ENCODE measurements at places on chromosomes 3 and 15.

GRCh38 chr3:114194750-114195149 is 15.9 kb upstream of the DRD3 start:
- DNase-seq = no peak

- DNase-seq = no peak
Observed at GRCh38 chr3:193560870-193561269, 6.2 kb upstream of the ATP13A4 start.

DNA sequence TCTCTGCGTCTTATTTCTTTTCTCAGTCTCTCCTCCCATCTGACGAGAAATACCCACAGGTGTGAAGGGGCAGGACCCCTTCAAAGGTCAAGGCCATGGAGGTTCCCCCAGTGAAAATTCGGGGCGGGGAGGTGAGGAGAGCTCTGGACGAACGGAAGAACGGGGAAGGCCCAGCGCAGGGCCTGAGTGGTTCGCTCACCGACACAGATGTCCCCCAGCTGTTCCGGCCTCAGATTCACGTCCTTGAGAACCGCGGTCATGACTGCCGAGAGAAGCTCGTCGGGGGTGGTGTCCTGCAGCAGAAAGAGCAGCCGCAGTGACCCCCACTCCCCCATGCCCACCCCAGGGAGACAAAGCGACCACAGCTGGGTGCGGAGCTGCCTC is 542 bp downstream of the ACAA1 start:
- no peak for DNase-seq

DNA sequence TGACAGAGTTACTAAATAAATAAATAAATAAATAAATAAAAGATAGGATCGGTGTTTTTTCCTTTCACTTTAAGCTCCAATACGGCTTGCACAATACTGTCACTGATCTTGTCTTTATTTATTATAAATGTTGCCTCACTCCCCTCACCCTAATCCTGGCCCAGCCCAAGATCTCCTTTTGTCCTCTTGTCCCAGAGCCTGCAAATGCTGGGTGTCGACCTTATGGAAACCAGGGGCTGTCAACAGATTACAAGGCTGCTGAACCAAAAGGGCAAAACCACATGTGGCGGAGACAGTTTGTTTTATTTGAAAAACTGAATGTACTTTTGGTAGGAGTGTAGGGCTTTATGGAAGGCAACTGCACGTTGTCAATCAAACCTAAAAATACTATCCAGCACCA is 75.9 kb downstream of the RFTN1 start:
- DNase-seq = no peak

GRCh38 chr15:91625506-91625905 is 228.0 kb upstream of the SLCO3A1 start:
- DNase-seq = no peak

DNA sequence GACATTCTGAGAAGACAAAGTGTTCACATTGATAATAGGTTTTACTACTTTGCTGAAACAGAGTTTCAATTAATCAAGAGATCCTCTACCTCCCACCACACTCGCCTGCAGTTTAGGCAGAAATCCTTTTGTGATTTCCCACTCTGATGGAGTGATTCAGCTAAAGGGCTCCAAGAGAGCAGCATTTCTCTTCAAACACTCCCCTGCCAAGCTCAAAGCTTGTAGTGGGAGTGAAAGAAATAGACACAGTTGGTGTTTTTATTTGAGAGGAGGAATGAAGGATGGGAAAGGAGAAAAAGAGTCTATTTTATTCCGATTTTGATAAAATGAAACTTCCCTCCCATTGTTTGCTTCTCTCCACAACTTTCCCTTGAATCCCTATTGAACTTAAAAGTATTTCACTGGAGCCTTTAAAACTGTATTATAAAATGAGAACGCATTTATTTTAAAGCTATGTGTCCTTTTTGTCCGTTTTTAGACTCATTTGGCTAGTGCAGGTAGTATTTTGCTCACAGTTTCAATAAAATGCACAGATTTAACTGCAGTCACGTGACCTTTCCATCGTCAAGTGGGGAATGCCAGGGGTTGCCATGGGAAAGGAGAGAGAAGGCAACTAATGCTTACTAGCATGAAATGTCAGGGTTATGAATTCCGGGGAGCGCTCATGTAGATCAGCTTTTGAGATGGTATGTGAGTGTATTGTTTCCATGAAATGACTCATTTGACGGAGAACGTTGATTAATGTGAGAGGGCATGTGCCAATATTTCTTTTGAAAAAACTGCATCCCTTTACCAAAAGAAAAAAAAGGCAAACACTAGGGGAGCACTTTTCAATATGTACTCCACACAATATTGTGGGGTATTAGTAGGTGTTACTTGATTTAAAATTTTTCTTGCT is 7.7 kb upstream of the OSBPL11 start:
- DNase-seq = no peak

DNA sequence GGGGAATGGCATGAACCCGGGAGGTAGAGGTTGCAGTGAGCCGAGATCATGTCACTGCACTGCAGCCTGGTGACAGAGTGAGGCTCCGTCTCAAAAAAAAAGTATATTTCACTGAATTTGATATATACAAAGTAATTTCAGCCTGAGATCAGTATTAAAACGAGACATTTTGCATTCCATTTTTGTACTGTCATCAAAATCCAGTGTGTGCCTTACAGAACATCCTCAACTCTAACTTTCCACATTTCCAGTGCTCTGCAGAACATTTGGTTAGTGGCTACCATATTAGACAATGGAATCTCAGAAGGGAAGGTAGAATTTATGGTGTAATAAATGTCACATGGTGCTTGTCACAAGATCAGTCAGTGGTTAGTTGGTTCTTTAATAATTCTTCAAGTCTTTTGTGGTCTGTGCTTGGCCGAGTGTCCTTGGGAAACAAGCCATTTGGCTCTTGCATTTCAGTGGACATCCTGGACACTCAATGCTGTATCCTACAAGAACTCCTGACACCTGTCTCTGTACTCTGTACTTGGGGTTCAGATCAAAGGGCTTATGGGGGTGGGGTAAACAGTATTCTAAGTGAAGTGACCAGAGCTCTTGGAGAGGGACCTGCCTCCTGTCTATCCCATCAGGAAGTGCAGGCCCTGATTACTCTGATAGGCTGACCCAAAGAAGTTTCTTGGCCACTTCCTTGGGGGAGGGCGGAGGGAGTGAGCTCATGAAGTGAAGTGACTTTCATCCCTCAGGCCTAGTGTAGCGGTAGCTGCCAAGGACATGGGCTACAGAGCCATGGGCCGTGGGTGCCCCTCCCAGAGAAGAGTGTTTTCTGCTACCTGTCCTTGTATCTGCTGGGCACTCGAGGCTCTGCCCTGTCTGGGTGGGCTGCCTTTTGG is 3.7 kb downstream of the ACVR2B start:
- no peak for DNase-seq

DNA sequence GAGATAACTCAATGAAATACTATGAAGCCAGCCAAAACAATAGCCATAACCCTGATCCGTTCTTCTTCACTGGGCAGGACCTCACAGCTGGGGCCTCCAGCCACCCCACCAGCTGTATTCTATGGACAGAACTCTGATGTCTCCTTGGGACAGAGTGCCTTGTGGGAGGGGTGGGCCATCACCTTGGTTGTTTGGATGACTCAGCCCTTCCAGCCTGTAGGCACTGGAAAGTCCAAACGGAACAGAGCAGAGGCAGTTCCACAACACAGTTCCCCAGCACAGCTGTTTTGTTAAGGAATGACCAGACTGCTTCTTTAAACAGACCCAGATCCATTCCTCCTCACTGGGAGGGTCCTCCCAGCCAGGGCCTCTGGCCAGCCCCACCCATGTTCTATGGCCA is 31.9 kb upstream of the ZBED2 start:
- DNase-seq = no peak

DNA sequence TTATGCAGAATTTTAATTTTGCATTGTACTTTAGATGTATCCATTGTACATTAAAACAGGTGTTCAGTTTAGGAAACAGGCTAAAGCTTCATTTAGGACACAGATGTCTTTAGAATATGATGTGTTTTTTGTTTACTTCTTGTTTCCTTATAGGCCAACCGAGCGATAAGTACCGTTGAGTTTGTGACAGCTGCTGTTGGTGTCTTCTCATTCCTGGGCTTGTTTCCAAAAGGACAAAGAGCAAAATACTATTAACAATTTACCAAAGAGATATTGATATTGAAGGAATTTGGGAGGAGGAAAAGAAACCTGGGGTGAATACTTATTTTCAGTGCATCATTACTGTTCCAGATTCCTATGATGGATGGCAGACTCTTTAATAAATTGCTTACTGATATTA is 29.4 kb downstream of the PLAAT1 start:
- no peak for DNase-seq

DNA sequence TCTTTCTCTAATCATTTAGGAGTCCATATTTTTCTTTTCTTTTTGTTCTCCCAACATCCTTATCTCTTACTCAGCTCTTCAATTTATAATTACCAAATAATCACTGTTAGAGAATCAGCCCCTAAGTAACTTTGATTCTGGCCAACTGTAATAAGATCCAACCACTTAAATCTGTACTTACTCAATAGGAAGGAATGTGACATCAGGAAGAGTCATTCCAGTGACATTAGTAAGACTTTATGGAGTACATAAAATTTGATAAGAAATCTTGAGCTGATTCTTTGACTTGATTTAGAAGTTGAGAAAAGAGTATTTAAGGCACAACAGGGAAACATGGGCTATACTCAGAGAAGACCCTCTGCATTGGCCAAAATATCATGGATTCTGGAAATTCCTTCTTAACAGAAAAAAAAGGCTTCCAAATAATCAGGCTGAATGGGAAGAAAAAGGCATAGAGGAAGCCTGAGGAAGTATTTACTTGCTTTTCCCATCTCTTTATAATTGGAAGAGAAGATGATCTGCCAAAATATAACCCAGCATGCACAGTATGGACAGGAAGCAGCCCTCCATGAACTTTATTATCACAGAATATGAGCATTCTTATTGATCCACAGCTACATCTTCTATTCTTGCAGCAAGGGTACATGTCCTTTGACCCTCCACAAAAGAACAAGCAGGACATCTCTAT is 289.7 kb upstream of the TPRG1 start:
- DNase-seq = no peak

DNA sequence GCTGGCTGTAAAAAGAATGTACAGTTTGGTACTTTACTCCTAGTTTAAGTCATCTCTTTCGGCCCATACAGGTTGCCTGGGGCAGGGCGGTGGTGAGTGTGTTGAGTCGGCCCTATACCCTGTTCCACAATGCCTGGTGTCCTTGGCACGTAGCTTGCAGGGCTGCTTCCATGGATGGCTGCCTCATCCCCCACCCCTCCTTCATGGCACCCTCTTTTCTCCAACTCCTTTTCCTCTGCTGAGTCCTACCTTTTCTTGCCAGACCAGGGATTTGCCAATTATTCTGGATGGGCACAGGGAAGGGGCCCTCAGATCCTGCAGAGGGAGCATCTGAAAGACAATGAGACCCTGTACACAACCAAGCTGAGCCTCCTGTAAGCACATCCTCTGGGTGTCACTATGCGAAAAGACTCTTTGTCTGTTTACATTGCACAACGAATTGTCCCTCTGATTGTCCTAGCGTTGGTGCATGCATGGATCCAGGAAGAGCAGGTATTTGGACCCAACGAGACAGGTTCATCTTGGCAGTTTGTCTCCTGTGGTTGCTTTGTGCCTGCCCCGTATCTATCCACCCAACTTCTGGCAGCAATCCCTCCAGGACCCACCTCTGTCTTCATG is 73.6 kb upstream of the CGNL1 start:
- no peak for DNase-seq

DNA sequence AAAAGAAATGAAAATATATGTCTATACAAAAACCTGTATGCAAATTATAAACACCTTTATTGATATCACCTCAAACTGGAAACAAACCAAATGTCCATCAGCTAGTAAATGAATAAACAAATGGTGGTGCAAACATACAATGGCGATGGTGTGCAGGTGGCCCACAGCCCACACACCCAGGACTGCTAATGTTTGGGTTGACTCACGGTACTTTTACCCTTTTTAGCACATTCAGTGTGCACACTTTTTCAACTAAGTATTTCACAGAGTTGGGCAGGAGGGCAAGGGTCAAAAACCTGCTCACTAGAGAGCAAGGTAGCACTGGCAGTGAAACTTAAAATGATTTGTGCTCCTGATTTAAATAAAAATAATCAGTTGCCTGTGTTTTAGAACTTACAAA is 123.1 kb upstream of the BHLHE40 start:
- DNase-seq = no peak

GRCh38 chr15:36499412-36500389 is 79.7 kb upstream of the CDIN1 start:
- DNase-seq = no peak

DNA sequence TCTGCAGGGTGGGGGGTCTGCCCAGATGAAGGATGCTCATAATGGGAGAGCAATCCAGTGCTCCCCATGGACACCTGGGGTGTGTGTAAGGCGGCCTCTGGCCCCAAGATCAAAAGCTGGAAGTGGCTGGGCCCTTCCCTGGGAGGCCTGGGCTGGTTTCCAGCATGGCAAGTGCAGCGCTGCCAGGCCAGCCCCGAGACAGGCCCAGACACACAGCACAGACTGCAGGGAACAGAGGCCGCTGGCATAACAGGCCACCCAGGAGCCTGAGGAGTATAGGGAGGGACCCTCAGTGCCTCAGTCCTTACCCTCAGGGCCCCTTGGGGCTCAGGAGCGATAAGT is 10.0 kb downstream of the ITPKA start:
- DNase-seq = no peak

DNA sequence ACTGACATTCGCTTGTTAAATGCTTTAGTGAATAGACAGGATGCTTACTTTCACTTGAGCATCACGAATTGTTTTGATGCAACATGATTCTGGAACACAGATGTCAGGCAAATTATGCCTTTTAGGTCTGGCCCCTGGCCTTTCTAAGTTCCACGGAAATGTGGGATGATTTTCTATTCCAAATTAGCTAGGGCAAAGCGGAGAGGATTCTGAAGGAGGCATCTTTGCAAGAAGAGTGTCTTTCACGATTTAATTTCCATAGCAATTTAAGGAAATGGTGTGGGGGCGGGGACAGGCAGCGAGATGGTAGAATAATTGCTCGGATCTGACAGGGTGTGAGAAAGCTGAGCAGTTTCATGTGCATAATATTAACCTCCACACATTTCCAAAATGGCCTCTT is 238.5 kb upstream of the KCNMB2 start:
- DNase-seq = no peak

- no peak for DNase-seq
Observed at GRCh38 chr3:192128060-192128459, 599.3 kb downstream of the FGF12 start.

- DNase-seq = no peak
Observed at GRCh38 chr3:8954938-8955763, 8.1 kb downstream of the RAD18 start.

DNA sequence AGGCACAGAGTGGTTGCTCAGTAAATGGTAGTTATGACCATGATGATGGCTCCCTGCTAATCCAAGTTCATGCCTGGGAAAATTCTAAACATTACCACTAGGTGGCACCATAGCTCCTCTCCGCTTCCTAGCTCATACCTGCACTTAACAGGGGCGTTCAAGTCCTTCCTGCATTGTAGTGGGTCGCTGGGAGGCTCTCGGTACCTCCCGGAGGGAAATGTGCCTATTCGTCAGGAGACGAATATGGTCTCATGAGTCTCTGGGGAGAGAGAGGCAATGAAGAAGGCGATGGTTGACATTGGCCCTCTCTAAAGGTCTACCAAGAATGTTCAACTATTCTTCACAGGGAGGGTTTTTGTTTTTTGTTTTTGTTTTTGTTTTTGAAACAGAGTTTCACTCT is 10.9 kb downstream of the MESP1 start:
- DNase-seq = peak; percentile 40
